Activated CD4-positive, alpha-beta T cell treated with anti-CD3 and anti-CD28 coated beads, Interleukin-10, Interleukin-2, amounts not matched to agents 100 ng/mL and 50 ng/mL, durations not matched to agents 16 hours and 8 hours (primary cell): ENCODE measurements at places on chromosomes 5 and 9.
A peak's percentile ranks its signal among the peaks of the same experiment; 100 is the strongest.

DNA sequence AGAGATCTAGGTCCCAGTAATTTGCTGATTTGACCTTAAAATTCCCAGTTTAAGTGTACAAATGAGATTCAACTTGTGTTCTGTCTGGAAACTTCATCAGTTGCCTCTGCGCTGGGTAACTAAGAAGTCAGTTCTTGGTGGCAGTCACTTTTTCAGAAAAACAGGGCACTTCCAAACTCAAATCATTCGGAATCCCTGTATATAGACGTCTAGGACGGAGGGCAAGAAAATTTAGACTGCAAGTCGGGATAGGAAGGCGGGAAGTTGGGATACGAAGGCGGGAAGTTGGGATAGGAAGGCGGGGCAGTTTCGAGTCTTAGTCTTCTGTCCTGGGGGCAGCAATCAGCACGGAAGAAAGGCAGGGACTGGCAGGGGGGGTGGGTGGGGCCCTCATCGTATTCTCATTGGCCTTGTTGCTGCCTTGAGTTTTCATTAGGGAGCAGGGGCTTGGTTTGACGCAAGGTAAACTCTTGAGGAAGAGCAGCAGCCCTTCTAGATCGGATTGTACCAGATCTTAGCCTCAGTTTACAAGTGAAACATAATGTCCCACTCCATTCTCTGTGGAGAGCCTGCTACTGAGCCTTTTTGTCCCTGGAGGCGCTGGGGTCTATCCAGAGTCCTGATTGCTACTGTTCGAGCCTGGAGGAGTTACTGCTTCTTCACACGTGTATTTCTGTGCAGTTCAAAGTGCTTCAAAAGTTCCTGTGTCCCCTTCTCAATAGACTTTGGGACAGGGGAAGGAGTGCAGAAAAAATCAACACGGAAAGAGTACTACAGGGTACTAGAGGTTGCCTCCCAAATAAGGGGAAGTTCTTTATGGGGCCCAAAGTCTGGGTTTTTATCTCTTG is 2.7 kb upstream of the PURA start:
- DNase-seq: no peak

DNA sequence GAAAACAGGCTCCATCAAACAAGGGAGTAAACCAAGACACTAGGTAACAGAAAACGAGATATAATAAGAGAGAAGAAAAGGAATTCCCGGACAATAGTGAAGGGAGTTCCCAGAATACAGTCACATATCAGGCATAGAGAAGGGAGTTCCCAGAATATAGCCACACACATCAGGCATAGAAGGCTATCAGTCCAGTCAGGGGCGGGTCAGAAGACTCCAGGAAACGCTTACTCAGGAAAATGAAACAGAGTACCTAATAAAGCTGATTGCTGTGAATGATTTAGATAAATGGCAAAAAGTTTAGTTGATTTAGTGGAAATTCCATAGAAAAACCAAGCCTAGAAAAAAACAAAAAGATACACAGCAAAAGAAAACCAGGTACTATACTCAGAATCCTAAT is 4.9 kb downstream of the TOMM5 start:
- no peak for DNase-seq

DNA sequence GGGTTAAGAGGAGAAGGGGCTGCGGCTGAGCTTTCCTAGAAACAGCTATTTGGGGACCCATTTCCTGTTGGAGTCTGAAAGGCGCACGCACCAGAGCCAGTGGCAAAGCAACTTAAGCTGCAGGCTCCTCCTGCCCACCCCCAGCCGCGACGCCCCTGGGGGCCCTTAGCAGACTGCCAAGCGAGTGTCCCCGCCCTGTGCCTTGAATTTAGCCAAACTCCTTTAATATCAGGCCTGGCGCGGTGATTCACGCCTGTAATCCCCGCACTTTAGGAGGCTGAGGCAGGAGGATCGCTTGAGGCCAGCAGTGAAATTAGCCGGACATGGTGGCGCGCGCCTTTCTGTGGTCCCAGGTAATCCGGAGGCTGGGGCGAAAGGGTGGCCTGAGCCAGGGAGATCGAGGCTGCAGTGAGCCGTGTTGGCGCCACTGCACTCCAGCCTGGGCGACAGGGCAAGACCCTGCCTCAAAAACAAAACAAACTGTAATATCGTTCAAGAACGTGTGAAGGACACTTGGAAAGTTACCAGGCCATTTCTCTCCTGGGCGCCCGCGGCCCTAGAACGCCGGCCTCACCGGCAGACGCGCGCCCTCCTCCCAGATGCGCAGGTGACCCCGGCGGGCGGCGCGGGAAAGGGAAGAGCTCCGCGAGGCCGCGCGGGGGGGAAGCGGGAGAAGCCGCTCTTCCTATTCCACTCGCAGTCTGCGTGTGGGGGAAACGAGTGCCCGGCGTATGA is 1.0 kb upstream of the F2R start:
- peak; percentile 46 for DNase-seq

GRCh38 chr5:84599964-84600363 is 215.3 kb upstream of the EDIL3 start:
- no peak for DNase-seq

GRCh38 chr9:119675951-119676350 is 306.7 kb upstream of the BRINP1 start:
- DNase-seq: no peak

DNA sequence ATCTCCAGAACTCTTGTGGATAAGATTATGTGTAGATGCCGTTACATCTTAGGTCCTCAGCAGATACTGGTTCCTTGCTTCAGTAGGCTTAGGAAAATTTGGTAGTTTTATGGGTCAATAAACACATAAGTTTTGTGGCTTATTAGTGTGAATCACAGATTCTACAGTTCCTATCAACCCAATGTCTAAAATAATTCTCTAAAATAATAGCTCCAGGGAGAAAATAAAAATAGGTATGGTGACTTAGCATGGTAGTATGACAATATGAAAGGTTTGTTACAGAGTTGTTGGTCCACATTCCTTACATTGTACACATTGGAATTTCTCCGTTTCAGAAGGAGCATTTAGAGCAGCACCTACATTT is 91.7 kb downstream of the AOPEP start:
- no peak for DNase-seq

- no peak for DNase-seq
Observed at GRCh38 chr5:93585767-93586385, 2.9 kb downstream of the NR2F1 start.

DNA sequence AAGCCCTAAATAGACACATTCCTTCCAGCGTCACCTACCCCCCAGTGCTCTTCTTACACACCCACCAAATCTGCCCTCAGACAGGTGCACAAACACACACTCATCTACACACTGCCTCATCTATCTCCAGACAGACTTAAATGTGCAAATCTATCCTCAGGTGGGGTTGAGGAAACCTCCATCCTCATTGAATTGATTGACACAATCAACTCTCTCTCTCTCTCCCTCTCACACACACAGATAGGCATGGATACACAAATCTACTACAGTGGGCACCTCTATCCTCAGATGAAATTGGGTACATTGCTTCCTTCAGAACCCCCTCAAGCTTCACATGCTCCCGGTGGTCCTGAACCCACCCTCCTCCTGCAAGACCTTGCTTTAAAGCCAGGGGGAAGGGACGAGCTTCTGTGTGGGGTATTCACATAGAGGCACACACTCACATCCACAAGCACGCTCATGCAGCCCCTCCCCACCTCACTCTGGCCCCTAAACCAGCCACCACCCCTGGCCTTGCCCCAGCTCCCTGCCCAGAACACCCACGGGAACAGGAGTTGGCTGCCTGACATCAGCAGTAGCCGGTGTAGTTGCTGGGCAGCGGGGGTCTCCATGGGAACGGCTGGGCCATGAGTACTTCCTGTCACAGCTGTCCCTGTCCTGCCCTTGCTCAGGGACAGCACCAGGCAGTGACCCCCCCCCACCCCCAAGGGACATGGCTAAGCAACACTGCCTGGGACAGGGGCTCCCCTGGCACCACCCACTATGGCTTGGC is 22.8 kb downstream of the PCDH1 start:
- DNase-seq: no peak

DNA sequence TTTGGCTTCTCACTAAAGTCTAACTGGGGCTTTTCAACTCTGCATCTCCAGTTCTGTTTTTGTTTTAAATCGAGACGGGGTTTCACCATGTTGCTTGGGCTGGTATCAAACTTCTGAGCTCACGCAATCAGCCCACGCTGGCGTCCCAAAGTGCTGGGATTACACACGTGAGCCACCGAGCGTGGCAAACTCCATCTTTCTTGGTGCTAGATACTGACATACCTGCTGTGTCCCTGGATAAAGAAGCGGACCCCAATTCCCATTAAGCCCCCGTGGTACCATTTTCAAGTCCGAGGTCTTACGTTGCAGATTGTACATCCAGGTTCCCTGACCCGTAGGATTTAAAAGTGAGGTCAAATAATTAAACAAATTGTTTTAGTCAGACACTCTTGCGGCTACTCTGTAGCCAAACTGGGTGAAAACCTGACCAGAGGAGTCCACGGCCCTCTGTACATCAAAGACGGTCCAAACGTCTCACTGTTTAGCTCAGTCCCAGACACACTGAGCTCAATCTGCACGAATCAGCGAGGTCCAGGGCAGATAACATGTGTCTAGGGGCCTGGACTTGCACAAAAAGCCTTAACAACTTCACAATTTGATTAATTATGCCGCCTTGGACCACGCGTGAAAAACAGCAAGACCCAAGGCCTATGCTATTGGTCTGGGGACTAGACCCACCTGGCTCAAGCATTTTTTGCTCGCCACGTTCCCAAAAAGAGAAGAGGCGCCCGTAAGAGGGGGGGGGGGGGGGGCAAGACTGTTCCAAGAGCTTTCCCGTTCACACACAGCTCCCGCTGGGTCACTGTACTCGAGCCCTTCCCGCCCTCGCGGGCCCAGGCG is 727 bp upstream of the DNAJA1 start:
- no peak for DNase-seq

GRCh38 chr9:113005777-113006176 is 6.2 kb downstream of the ZNF883 start:
- DNase-seq: no peak

DNA sequence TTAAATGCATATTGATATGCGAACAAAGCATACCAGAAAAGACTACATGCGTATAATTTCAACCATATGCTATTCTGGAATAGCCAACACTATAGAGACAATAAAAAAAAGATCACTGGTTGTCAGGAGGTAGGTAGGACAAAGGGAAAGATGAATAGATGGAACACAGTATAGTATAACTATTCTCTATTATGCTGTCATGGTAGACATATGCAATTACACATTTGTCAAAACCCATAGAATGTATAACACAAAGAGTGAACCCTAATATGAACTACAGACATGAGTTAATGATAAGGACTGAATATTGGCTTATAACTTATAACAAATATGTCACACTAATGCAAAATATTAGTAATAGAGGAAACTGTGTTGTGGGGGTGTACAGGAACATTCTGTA is 460.8 kb downstream of the TAF11L14 start:
- DNase-seq: no peak

DNA sequence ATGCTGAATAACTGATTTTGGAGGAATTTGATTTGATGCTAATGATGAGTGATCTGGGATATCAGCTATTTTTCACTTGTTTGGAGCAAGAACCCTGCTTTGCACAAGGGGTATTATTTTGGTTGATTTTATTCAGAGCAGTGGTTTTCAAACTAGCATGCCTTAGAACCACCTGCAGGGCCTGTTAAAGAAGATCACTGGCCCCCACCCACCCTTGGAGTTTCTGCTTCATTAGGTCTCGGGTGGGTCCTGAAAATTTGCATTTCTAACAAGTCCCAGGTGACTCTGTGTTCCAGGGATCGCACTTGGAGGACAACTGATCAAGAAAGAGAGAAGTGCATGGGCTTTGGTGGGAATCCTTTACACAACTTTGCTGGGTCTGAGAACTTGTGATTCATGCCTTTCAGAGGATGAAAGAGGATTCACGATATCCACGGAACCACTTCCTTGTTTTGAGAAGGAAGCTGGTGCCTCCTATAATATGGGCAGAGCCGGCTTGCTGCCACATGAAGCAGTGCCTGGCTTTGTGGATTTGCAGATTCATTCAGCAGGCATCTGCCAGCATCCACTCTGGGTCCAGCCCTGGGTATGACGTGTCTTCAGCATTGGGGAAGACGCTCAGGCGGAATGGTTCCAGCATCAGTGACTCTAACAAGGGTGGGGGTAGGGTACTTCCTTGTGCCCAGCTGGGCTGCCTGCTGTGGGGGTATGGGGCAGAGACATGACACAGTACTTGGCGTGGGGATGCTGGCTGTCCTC is 106.6 kb upstream of the PITX1 start:
- no peak for DNase-seq
